ENCODE measurements at places on chromosomes 3 and 15.

- peak; percentile 92 for DNase-seq
Measured at GRCh38 chr3:183252973-183253527, at the start of gene B3GNT5. TSS of gene B3GNT5 (plus strand) at chr3:183253253. CDS start at chr3:183269799, 16,546 bp downstream.

- no peak for DNase-seq
Measured at GRCh38 chr3:45440562-45440961, 52.2 kb downstream of the LARS2 start.

- no peak for DNase-seq
Measured at GRCh38 chr15:63178034-63178433, 11.4 kb upstream of the RAB8B start.

DNA sequence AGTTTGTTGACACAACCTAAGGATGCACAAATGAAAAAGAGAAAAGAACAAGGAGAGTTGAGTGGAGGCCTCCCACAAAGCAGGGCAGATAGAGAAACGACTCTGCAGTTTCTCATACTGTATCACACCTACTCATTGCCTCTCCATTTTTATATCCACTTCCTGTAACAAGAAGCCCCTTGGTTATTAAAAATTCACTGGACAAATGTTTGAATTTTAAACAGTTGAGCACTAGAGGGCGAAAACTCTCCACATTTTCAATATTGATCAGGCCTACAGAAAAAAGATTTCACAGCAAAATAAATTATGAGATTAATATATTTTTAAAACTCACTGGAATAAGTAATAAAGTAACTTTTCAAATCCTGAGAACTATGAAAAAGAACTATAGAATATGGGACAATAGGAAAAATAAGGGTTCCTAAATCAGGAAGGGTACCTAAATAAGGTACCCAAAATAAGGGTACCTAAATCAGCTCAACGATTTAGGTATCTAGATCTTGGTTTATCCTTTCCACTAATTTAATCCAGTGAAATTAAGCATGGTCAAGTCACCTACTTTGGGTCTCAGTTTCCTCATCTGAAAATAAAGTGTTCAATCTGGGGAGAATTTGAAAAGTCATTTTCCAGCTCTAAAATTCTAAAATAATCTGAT lies 47.0 kb upstream of the PPIB start:
- DNase-seq: no peak

GRCh38 chr15:25579127-25579526 lies 140.3 kb upstream of the UBE3A start:
- no peak for DNase-seq

GRCh38 chr3:176514297-176514696 lies 683.0 kb downstream of the TBL1XR1 start:
- DNase-seq: no peak

- no peak for DNase-seq
Measured at GRCh38 chr3:101544161-101544850, 17.4 kb upstream of the TRMT10C start.

GRCh38 chr3:59262076-59262498 lies 212.3 kb upstream of the CFAP20DC start:
- DNase-seq: no peak

- DNase-seq: no peak
Measured at GRCh38 chr3:10703875-10704274, 112.2 kb upstream of the SLC6A11 start.

DNA sequence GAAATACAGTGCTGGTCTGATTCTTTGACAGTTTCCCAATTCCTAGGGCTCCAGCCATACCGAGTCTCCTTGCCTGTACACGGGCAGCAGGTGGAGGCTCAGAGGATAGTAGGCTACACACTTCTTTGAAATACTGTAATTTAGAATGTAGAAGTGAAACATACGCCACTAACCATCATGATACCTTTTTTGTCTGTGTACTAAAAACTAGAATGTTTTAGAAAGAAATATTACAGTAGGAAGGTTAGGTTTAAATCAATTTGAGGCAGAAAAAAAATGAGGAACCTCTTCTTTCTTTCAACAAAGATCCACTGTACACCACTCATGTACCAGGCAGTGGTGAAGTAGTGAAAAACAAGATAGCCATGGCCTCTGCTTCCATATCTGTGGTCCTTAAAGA lies 354.7 kb downstream of the MCTP2 start:
- no peak for DNase-seq

DNA sequence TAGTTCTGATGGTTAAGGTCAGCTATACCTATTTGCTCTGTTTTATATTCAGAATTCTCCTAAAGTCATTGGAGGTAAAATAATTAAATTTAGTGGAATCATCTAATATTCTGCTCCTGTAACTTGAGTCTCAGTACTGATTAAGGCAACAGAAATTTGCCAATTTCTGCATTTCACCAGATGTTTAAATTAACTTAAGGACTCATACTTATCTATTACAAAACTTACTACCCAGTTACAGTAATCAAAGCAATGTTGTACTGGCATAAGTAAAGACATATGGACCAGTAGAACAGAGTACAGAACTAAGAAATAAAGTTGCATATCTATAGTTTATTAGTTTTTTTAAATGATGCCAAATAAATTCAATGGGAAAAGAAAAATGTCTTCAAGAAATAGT lies 1043.8 kb downstream of the OTOL1 start:
- DNase-seq: no peak

- DNase-seq: no peak
Measured at GRCh38 chr15:69504352-69505040, 51.9 kb downstream of the RPLP1 start.

DNA sequence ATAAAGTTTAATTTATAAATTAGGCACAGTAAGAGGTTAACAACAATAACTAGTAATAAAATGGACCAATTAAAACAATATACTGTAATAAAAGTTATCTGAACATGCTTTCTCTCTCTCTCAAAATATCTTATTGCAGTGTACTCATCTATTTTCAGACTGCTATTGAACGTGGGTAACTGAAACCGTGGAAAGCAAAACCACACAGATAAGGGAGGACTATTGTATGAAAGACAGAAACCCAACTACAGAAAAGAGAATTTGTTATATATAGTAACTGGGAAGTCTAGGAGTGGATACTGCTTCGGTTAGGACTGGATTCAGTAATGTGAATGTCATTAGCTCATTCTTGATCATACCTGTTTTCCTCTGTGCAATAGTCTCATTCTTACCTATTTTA lies 119.3 kb upstream of the DAZL start:
- DNase-seq: no peak

GRCh38 chr3:64604313-64604712 lies 83.5 kb downstream of the ADAMTS9 start:
- no peak for DNase-seq

DNA sequence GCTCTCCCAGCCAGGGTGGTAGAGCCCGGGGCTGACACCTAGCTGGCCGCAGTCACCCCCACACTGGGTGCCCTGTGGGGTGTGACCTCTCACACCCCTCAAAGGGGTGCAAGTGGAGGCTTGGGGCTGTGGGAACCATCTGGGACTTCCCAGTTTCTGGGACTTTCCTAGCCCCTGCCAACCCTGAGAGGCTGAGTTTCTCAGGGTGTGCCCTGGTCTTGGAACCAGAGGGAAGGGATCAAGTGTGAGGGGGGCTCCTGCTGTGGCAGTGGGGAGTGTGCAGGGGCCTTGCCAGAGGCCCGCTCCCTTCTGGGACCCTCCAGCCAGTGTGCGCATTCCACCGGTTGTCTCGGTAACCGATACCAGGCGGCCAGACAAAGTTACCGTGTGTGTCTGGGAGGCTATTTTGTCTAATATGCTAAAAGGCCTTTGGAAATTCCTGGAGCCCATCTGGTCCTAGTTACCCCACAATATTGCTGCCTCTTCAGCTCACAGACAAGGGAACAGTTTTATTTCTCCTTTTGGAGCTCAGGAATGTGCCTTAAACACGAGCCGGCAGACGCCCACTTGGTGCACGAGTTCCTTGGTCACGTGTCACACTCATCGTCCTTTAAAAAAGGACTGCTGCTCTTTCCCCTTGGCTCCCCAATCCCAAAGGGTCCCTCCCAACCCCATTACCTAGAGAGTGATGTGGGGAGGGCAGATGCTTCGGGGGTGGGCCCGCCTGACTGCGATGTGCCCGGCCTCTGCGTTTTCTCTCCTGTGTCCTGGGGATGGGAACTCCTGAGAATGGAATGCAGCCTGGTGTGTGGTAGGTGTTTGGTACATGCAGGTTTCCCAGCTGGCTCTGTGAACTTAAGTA lies 33.2 kb downstream of the HDAC11 start:
- DNase-seq: no peak

DNA sequence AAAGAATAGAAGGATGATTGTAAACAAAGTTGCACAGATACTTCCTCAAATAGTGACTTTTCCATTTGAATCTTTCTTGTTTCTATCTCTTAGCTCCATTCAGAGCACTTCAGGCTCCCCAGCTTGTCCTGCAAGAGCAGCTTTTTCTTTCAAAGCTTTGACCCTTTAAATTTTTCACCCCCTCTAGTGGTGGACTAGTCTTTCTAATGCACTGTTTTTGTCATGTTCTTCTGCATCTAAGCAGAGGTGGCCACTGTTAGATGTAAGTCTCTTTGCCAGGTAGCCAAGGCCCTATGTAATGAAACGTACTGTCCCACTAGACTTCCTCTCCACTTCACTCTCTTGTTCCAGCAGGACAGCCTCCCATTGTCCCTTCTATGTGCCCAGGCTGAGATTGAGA lies 74.0 kb upstream of the MANF start:
- no peak for DNase-seq

DNA sequence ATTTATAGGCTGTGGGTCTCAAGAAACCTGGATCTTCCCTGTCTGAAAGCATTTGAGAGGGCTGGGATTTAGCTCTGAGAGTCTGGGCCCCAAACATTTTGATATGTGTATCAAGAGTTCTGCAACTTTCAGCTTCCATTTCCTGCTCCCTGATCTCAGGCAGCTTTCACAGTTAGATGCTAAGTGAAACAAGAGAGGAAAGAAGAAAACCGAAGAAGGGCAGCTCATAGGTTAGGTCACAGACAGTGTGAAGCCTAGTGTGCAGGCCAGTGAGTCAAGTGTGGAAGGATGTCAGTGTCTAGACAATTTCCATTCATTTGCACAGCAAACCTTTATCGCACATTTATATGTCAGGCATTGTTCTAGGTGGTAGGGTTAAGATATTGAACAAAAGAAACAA lies 173.6 kb upstream of the PROK2 start:
- no peak for DNase-seq

DNA sequence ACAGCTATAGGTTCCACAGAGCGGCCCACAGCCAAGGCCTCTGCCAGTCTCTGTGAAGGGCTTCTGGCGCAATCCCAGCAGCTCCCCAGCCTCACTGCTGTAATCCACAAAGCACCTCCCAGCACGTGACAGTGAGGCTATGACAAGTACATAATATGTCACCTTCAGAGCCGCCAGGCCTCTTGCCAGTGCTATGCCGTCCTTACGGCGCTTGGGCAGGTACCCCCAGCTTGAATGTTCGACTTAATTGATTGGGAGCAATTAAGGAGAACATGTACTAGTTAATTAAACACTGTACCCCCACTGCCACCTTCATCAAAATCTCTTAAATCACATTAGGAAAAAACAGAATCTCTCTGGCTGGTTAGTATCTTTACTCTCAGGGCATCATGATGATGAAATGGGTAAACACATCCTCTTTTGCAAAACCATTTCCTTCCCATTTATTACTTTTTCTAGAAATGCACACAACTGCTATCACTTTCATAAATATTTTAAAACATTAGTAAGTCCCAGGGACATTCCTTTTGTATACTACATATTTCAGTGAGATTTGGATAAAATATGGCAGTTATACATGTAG lies 169.9 kb downstream of the XXYLT1 start:
- DNase-seq: no peak

DNA sequence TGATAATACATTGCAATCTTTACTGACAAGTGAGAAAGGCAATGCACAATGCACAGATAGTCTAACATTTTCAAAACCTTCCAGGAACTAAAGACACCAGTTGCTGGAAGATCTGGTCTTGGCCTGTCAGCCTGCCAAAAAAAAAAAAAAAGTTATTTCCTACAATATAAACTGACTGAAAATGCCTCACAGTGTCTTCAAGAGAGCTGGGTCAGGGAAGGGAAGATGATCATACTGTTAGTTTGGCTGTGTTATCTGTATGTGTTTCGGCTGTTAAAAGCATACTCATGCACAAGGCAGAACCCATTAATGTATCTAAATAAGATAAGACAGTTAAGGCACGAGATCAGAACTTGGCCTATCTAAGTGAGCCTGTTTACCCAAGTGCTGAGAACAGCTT lies 673.4 kb downstream of the MECOM start:
- no peak for DNase-seq

DNA sequence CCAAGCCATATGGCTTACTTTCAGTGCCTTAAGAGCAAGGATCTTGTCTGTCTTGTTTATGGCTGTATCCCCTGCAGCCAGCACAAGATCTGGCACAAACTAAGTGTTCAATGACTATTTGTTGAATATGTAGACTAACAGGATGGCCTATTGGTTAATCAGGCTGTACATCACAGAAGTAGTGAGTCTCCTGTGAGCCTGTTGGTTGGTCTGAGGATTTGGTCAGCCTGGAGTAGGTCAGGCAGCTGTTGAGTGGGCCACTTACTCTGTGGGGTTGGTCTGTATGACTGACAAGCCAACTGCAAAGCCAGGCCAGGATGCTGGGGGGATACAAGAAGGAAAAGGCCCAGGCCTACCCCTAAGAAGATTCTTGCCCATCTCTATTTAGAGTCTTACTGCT lies 33.4 kb upstream of the CILP start:
- no peak for DNase-seq

DNA sequence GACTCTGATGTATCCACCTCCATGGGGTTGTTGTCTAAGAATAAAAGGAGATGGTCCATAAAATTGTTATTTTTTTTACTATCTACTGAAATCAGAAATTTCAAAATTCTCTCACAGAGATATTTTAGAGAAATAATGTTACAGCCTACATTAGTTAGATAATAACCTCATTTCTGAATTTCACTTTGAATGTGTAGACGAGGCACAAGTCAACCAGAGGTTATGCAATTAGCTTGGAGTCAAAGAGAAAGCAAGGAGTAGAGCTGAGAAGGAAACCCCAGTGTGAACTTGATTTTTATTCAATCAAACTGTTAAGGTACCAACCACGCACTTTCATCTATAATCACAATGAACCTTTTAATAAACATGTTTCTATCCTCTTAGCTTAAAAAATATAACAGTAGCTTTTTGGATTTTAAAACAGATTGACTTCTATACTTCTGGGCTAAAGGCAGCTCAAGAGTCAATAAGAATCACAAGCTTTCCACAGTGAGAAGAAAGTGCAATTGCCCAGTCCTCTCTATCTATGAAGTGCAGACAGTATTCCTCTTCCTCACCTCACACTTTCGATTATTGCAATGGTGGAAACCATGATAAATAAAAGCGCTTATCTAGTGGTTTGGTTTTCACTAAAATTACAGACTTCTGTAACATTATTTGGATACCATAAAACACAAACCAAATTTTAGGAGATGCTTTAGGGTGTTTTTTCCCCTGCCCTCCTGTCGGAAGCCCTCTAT lies 403.2 kb downstream of the ZBTB20 start:
- DNase-seq: no peak

DNA sequence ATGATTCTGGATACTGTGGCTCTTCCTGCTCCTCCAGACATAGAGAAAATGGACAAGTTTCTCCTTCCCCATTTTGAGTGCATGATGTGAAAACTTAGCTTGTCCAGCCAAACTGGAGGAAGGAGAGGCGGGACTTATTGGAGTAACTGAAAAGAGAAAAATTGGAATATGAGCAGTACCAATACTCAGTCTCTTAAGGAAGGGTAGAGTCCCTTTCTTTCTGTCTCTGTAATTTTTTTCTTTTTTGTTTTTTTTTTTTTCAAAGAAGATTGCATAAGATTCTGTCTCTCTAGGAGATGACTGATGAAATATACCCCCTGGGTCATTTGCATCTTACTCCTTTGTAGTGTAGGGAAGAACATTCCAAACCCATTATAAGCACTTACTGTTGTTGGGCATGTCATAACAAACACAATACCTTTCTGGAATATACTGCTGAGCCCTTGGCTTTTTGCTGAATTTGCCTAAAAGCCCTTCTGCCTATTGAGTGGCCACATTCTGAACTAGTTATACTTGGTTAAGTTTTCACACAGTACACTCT lies 498.1 kb upstream of the TPRG1 start:
- DNase-seq: no peak
